ENCODE measurements at places on chromosomes 2 and 18.

- DNase-seq = no peak
Observed at GRCh38 chr18:49022311-49023161, 71.8 kb upstream of the SMAD7 start.

DNA sequence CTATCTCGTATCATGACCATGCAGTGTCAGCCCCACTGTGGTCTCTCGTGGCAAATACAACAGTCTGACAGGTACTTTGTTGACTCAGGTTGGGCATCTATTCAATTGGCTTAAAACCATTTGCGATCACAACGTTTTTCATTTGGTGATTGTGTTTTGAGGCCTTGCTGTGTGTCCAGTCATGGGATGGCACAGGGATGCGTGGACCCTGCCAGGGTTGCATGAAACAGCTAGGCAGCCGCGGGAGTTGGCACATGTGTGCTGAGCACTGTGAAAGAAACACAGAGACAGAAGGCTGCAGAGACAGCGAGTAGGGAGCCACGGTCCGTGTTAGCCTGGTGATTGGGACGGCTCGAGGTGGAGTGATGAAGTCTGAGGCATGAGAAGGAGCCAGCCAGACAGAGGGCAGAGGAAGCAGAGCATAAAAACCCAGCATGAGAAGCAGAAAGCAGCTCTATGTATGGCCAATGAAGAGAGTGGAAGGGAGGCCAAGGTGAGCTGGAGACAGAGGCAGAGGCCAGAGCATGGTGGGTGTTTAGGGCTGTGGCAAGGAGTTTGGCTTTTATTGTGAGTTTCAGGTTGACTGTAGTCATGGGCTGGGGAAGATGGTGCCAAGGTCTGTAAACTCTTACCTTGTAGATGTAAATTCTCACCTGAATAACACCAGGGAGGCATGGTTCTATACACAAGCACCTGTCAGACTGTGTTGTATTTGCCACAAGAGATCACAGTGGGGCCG is 31.8 kb upstream of the IL1R1 start:
- DNase-seq = peak; percentile 23

DNA sequence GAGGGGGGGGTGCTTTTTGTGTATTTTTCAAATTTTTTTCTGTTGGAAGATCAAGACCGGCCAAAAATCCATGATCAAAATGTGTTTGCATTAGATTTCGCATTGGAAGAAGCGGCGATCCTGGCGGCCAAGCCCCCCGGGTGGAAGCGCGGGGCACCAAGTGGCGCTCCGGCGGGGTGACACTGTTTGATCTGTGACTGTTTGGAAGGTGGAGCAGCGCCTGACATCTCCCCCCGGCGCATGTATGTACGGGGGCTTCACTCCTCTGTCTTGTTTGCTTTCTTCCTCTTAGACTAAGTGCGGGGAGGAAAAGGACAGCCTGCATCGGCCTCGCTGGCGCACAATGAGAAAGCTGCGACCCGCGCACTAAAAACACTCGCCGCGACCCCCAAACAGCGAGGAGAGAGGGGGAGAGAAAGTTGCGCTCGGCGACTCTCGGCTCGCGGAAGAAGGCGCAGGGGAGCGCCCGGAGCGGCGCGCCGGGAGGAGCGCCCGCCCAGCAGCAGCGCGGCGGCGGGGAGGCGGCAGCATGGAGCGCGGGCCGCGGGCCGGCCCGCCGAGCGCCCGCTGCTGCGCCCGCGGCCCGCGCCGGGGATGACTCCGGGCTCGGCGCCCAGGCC is 515 bp downstream of the TSHZ1 start:
- peak; percentile 47 for DNase-seq

- no peak for DNase-seq
Observed at GRCh38 chr2:105869341-105869740, 124.6 kb downstream of the NCK2 start.

- no peak for DNase-seq
Observed at GRCh38 chr2:155157065-155157464, 458.6 kb downstream of the KCNJ3 start.

DNA sequence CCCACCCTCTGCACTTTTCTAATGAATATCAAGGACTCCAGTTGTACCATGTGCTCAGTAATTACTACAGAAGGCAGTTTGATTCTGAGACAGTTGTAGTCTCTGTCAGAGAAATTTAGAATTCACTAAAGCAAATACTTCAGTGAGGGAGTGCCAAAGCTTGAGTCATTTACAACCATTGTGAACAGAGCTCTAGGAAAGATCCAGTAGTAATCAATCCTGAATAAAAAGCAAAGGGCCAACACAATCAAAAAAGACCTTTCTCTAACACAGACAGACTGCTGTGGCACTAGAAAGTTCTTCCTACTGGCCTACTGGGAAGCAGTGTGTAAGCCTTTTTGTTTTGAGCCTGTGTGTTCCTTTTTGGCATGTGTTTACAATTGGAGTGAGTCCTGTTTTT is 135.6 kb upstream of the UNC80 start:
- no peak for DNase-seq

DNA sequence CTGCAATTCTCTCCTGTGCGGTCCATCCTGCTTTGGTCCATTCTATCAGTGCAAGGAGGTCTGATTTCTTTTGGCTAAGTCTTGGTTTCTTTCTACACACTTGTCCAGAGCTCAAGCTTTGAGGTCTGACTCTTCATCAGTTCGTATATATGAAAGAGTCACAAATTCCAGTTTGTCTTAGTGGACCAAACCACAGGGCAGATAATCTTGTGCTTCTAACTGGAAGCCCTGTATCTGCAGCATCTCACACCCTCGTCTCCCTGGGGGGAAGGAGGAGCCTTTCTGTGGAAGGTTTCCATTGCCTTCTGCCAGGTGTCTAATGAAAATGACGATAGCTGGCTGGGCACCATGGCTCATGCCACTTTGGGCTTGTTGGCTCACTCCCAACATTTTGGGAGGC is 148.5 kb downstream of the SPP2 start:
- no peak for DNase-seq

DNA sequence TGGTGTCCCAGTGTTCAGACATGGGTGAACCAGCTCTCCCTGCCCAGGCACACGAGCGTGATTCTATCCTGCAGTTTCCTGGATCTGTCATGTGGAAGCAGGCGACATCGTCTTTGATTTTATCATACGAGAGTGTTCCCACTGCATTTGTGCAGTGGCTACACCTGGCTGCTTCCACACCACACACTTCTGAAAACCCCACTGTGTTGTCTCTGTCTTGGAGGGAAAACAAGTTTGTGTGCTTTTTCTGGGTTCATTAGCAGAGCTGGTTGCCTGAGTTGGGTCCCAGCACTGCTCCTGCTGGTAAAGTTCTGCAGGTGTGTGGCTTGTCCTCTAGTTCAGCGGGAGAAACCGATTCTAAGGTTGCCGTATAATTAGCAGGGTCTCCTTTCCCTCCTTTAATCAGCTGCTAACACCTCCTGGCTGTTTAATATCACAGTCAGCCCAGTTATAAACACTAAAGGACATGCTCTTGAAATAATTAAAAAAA is 58.5 kb upstream of the TWIST2 start:
- DNase-seq = no peak

GRCh38 chr2:128645631-128646030 is 327.0 kb upstream of the HS6ST1 start:
- DNase-seq = no peak

DNA sequence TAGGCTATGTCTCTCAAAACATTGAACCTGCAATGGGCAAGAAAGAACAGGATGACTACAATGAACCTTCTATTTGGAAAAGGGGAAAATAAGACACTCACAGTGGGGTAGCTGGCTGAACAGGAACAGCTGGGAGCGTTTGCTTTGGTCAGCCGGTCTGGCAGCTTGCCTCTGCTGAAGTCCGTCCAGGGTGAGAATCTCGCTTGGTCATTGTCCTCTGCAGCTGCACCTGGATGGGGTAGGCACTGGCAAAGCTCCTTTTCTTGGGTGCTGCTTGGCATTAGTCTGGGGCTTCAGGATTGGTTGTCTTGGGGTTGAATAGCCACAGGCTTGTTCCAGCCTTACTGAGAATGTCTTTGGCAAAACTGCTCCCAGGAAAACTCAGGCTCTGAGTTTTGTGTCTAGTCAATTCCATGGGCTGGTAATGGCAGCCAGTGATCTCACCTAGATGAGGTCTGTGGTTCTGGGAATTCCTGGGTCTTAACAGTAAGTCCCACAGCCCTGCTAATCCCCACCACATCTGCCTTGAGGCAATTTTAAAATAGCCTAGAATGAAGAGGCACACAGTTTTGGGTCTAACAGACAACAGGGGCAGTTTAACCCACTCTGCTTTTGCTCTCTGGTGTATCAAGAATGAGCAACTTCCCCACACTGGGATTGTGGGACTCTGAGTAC is 13.4 kb downstream of the NEDD4L start:
- no peak for DNase-seq

- DNase-seq = no peak
Observed at GRCh38 chr2:209517436-209517835, 93.6 kb downstream of the MAP2 start.

- no peak for DNase-seq
Observed at GRCh38 chr18:48752478-48752877, 198.3 kb downstream of the SMAD7 start.

DNA sequence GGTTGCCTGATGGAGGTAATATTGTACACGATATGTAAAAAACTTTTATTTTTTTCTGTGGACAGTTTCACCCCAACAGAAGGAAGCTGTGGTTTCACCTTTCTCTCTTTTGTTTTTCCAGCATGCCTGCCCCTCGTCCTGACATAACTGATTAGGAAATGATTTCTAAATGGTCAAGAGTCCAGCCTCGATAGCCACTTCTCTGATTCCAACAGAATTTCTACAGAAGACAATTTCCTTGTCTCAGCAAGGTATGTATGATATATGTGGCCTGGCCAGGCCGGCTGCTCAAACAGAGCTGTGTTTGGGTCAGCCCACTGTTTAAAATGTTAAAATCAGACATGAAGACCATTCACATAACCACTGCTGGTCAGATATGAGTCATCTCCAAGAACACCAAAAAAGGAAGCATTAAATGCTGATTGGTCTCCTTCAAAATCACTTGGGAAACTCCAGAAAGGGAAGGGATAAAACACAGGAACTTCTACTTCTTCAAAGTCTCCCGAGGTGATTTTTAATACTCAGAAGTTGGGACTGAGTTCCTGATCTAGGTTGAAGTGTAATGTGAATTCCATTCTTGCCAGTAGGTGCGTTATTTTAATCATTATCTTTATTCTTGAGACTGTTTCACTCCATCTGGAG is 22.3 kb downstream of the ATP8B1 start:
- DNase-seq = no peak

Measured in activated CD8-positive, alpha-beta T cell treated with anti-CD3 and anti-CD28 coated beads for 36 hours (primary cell).